ENCODE measurements at places on chromosomes 5 and 9.

DNA sequence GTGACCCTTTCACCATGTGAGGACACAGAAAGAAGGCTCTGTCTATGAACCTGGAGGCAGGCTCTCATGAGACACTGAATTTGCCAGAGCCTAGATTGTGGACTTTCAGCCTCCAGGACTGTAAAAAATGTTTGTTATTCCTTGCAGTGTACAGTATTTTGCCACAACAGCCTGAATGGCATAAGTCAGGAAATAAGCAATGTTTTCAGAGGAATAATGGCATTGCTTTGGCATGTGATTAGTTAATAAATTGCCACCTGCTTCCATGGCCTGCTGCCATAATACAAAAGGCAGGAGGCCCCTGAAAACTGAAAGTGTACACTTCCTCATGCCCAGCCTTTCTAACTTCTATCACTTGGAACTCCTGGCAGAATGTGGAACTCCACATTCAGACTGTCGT, 408.1 kb downstream of the GADD45G start:
- no peak for DNase-seq

- DNase-seq, result no peak
These were observed 1092.6 kb upstream of the CDH6 start for GRCh38 chr5:30100929-30101328.

- no peak for DNase-seq
These were observed 2.2 kb downstream of the SLC26A2 start for GRCh38 chr5:149962601-149963300.

DNA sequence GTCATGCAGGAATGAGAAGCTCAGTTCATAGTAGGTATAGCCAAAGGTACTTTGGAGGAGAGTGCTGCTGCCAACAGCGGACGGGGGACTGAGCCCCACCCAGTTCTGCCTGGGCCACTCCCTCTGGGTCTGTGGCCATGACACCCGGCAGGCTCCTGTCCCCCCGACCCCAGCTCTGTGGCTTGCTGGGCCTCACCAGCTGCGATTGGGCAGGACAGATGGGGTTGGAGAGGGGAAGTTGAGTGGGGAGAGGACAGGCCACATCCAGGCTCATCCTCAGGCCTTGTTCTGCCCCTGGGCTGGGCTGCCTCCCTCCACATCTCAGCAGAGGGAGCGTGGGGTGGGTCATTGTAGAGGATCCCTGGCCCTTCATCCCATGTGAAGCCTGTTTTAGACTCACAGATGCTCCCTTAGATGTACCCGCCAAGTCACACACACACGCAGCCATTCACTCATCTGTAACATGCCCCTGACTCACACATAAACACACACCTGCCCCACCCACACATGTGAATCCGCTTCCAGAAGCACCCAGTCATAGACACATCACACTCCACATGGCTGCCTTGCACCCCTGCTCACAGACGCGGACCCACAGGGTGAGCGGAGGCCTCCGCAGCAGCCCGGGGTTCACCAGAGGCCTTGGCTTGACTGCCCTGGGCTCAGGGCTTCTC, 48.8 kb downstream of the NTNG2 start:
- no peak for DNase-seq

GRCh38 chr9:31321256-31321655, 1063.2 kb upstream of the ACO1 start:
- DNase-seq, result no peak

DNA sequence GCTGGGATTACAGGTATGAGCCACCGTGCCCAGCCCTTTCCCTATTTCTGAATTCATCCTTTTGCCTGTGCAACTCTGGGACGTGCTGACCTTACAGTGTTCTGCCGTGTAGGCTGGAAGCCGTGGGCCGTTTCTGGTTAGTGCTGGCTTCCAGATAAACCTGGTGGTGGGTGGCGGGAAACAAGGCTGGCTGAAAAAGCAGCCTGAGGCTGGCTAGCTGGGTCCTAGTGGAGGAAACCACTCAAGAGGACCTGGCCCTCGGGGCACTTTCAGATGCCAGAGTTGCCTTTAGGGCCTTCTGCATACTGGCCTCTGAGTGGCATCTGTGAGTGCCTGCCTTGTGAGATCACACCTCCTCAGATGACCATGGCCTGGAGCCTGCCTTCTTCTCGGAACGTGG, 26.9 kb downstream of the GALNT12 start:
- DNase-seq, result no peak

Measured in NCI-H526 treated with DMSO at 0.1 percent for 48 hours (cell line).